ENCODE measurements at places on chromosomes 5 and 9.
A peak's percentile ranks its signal among the peaks of the same experiment; 100 is the strongest.

GRCh38 chr5:141779503-141779973, 97.5 kb upstream of the ARAP3 start:
- DNase-seq, result no peak

- peak; percentile 89 for DNase-seq
These were observed 4.8 kb upstream of the ST6GALNAC4 start for GRCh38 chr9:127921557-127922120.

GRCh38 chr5:122656160-122656559, 118.7 kb upstream of the SNX2 start:
- no peak for DNase-seq

GRCh38 chr5:142958944-142959682, 188.9 kb downstream of the ARHGAP26 start:
- no peak for DNase-seq

- DNase-seq, result no peak
These were observed 10.7 kb upstream of the AGPAT2 start for GRCh38 chr9:136697821-136698526.

- DNase-seq, result no peak
These were observed 119.5 kb downstream of the BAAT start for GRCh38 chr9:101265261-101265660.

DNA sequence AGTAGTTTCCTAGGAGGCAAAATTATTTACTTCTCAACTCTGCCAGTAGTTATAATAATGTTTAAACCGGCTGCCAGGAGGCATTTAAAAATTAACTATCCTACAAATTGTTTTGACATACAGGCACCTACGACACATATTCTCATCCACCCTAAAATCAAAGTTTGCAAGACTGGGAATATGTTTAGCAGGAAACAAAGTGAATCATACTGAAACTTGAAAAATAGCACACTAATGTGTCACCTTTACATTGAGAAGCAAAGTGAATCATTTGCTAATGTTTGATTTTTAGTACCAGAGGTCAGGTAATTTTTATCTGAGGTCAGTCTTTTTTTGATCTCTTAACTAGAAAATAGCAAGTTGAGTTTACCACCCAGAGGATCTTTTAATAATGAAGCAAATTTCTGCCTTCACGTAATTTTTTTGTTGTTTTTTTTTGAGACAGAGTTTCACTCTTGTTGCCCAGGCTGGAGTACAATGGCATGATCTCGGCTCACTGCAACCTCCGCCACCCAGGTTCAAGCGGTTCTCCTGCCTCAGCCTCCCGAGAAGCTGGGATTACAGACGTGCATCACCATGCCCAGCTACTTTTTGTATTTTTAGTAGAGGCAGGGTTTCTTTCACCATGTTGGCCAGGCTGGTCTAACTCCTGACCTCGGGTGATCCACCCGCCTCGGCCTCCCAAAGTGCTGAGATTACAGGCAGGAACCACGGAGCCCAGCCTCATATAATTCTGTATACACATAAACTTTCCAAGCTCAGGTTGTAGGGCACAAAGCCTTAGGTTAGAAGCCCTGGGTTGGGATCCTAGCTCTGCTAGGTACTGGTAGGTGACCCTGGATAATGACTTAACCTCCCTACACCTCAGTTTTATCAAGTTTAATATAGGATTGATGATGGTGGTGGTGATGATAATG, 124.3 kb downstream of the UGCG start:
- DNase-seq, result no peak

DNA sequence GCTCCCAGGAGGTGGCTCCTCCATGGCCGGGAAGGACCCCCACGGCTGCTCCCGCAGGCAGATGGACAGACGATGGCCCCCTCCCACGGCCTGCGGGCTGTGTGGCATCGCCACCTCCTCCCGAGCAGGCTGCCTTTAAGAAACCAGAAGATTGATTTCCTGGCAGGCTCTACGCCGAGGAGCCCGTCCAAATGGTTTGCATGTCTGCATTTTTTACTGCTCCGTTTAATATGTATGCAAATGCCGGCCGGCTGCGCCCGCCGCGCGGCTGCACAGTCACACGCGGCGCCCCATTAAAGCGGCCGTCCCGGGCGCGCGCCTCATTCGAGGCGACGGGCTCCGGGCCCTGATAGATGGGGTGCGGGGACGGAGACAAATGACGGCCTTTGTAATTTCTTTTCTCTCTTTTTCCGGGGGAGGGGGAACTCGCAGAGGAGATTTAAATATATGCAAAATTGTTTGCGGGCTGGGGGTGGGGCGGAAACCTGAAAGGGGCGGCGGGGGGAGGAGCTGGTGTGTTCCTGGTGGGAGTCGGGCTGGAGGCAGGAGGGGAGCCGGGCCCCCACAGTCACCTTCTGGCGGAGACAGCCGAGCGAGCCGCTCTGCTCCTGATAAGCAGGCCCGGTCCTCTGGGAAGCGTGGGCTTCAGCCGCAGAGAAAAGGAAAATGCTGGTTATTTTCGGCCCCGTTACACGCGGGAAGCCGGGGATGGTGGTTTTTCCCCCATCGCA, 158.7 kb upstream of the IER5L start:
- peak; percentile 62 for DNase-seq

- DNase-seq, result no peak
These were observed 44.0 kb upstream of the GLRX start for GRCh38 chr5:95866435-95867040.

GRCh38 chr9:134660407-134660806, 18.8 kb downstream of the COL5A1 start:
- DNase-seq, result no peak

- no peak for DNase-seq
These were observed 12.6 kb upstream of the UGT3A2 start for GRCh38 chr5:36079200-36079781.

- no peak for DNase-seq
These were observed 23.4 kb downstream of the SARDH start for GRCh38 chr9:133714606-133715294.

DNA sequence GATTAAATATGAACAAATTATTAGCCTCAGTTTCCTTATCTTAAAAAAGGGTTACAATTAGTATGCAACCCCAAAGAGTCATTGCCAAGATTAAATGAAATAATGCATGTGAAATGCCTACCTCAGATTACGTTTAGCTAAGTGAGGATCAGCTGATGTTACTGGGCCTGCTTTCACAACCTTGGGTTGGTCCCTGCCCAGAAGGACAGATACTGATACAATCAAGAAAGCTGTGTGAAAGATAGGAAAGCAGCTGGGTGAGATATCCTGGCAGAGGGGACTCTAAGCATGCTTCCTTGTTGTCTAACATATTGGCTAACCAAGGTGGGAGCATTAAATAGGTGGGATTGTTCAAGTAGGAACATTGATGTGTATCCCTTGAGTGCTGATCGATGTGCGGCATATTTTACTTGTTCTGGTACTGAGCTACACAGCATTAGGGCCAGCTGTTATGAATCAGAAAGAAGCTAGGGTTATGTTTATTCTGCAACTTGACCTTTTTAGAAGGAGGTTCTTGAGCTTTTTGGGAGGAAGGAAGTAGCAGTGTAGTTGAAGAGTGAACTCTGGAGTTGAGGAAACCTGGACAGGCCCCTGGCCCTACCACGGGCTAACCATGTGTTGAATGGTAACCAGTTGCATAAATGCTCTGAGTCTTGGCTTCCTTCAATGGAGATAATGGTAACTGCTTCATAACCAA, 28.9 kb downstream of the SNX24 start:
- DNase-seq, result no peak

GRCh38 chr5:16759147-16759773, 142.5 kb upstream of the RETREG1 start:
- no peak for DNase-seq

- no peak for DNase-seq
These were observed 8.3 kb downstream of the PPIC start for GRCh38 chr5:123028222-123028621.

- no peak for DNase-seq
These were observed 131.8 kb downstream of the TLE1 start for GRCh38 chr9:81557452-81558090.

GRCh38 chr5:124654418-124654817, 92.0 kb downstream of the ZNF608 start:
- DNase-seq, result no peak

GRCh38 chr5:139676951-139677735, 29.0 kb downstream of the CXXC5 start:
- no peak for DNase-seq

DNA sequence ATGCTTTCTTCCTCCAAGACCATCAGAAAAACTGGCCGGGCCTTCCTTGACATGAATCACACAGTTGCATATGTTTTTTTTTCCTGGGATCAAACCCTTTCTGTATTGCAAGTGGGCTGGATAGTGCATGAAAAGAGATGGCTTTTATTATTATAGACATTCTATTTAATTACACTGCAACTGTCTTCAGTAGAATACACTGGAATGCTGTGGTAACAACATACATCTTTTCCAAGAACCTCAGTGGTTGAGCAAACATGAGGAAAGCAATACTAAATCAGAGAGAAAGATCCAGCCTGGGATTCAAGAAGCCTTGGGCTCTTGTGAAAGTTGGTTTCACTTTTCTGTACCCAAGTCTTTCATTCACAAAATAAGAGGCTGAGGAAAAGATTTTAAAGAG, 193.0 kb downstream of the DMAC1 start:
- no peak for DNase-seq

- no peak for DNase-seq
These were observed 17.6 kb upstream of the MYO10 start for GRCh38 chr5:16953729-16954128.

GRCh38 chr5:148682058-148683026, 28.0 kb upstream of the HTR4 start:
- no peak for DNase-seq

DNA sequence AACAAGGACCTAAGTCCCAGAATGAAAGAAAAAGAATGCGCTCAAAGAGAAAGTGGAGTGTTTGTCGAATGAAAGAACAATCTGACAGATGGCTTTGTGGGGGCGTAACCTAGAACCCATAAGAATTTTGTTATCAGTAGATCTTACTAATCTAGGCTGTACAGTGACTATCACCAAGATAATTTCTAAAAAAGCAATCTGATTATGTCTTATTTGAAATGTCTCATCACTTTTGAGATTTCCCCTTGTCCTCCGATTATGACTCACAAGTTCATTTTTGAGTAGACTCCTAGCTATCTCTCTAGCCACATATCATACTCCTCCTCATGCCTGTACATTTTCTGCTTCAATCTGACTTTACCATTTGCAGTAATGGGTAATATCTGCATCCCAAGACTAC, 135.6 kb upstream of the SMARCA2 start:
- no peak for DNase-seq

DNA sequence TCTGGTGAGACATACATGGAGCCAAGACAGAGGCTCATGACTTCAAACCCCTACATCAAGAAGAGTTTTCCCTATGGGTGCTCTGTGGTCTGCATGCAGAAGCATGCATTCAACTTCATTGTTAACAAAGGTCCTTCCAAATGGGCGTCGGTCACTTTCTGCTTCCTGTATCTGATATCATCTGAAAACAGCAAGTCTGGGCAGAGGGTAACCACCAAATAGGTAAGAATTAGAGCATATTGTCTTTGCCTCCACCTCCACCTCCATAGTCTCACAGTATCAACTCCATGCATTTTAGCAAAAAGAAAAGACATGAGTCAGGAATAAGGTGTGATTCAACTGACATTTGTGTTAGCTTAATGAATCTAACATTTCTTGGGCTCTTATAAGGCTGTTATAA, 462.9 kb downstream of the DMRT2 start:
- no peak for DNase-seq

DNA sequence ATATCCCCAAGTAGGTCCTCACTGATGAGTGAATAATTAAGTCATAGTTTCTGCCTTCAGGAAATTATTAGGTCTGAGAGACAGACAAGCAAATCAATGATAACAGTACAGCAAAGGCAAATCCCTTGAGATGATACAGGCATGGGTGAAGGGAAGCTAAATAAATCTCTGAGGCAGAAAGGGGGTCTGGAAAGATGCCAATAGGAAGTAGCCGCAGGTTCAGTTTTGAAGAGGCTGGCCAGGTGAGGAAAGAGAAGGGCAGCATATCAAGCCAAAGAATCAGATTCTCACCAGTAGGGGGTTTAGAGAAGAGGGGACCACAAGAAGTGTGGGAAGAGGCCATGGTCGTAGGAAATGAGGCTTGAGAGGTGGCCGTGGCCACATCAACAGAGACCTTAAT, 85.8 kb downstream of the KIAA1958 start:
- no peak for DNase-seq

DNA sequence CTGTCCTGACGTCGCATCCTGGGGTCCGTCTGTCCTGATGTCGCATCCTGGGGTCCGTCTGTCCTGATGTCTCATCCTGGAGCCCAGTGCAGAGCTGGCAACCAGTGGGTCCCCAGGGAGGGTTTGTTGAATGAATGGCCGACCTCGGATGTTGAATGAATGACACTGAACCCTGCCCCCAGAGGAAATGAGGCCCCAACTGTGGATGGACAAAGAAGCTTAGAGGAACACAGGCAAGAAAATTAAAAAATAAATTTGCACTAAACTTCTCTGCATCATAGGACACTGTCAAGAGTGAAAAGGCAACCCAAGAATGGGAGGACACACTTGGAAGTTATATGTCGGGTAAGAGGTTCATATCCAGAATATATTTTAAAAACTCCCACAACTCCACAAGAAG, 47.7 kb upstream of the NOTCH1 start:
- DNase-seq, result no peak

- no peak for DNase-seq
These were observed 121.4 kb downstream of the CMYA5 start for GRCh38 chr5:79811081-79811480.

DNA sequence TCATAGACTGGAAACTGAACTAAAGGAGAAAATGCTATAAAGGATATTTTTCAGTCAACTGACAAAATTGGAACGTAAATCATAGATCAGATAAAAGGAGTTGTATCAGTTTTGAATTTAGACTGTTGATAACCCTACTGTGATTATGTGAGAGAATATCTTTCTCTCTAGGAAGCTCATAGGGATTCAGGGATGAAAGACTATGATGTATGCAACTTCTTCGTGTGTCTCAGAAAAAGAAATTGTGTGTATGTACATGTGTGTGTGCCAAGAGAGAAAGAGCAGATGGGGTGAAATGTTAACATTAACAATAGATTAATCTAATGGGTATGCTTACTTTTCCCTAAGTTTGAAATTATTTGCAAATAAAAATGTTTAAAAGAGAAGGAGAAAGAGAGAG, 30.7 kb upstream of the C5orf58 start:
- DNase-seq, result no peak

DNA sequence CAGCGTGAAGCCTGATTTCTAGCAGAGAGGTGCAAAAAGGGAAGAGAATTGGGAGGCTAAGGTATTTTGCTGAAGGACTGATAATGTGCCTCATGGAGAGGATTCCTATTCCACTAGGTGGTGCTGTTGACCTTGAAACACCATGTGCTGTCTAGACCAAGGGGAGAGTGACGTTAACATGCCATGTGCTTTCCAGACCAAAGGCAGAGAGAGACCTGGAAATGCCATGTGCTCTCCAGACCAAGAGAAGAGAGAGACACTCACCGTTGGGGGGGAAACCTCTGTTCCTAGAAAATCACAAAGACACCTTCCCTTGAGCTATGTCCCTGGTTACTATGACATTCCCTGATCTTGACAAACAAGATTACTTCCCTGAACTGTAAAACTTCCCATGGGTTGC, 286.0 kb upstream of the TUSC1 start:
- DNase-seq, result no peak

- DNase-seq, result no peak
These were observed 8.3 kb downstream of the C1QTNF3 start for GRCh38 chr5:34034534-34035327.

- DNase-seq, result no peak
These were observed 7.9 kb downstream of the HAND1 start for GRCh38 chr5:154470137-154470536.
